ENCODE measurements at places on chromosomes 4 and X.

DNA sequence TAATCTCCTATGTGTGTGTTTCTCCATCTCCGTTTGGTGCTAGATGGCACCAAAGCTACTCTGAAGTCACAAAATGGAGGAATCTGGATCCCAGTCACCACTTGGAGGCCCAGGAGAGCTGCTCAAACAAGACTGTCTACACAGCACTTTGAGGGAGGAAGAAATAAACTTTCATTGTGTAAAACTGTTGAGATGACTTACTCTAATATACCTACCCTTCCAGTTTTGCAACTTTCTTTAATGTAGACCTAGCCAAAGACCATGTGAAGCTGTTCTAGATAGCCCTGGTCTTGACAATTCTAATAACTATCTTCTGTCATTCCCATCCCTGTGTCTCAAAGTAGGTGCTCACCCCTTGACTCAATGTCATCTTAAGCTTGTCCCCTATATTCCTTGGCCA lies 52.8 kb upstream of the TAB3 start:
- no peak for DNase-seq

DNA sequence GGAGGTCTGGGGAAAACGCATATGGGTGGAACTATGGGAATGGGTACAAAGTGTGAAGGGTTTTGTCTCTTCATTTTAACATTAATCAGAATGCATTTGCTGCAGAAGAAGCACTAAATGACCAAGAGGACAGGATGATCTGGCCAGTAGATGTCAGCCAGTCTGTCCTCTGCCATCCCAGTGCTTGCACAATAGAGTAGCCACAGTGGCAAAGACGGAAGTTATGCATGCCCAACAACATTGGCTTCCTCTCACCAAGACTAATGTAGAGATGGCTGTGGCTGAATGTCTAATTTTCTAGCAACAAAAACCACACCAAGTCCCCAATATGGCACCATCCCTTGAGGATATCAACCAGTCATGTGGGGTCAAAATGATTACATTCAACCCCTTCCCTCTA lies 45.0 kb upstream of the ARHGEF6 start:
- no peak for DNase-seq

- DNase-seq = no peak
These were observed 23.2 kb downstream of the PSAPL1 start for GRCh38 chr4:7411491-7411890.

- DNase-seq = no peak
These were observed 336.3 kb upstream of the PITX2 start for GRCh38 chr4:110959041-110959643.

DNA sequence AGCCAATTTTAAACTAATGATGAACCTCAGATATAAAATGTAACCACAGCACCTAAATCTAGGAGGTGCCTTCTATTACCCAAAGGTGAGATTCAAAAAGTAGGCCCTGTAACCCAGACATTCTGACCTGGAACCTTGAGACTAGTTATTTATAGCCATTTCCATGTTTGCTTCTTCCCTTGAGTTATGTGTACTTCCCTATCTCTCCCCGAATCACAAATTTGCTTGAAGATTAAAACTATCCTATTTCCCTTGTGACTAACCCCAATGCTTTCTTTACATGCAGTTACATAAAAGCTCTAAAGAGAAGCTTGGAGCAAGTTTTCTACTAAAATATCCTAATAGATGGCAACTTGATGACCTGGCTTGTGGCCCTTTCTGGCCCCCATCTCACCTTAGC lies 32.6 kb upstream of the S100G start:
- no peak for DNase-seq

DNA sequence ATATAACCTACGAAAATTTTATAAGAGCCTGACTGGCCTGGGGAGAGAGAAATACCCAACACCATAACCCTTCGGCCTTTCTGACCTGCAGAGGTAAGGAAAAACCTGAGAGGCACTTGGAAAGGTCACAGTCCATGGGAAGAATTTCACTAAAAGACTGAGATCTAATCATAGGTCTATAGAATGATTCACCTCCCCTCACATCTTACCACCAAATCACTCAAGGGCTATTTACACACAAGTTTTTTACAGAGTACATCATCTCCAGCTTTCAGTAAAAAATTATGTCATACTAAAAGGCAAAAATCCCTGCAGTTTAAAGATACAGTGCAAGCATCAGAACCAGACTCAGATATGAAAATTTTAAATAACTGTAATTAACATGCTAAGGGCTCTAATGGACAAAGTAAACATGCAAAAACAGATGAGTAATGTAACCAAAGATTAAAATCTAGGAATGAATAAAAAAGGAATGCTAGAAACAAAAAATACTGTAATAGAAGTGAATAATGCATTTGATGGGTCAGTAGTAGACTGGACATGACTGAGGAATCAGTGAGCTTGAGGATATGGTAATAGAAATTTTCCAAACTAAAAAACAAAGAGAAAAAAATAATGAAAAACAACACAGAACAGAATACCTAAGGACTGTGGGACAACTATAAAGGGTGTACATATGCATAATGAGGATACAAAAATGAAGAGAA lies 32.1 kb upstream of the SLC16A2 start:
- no peak for DNase-seq

DNA sequence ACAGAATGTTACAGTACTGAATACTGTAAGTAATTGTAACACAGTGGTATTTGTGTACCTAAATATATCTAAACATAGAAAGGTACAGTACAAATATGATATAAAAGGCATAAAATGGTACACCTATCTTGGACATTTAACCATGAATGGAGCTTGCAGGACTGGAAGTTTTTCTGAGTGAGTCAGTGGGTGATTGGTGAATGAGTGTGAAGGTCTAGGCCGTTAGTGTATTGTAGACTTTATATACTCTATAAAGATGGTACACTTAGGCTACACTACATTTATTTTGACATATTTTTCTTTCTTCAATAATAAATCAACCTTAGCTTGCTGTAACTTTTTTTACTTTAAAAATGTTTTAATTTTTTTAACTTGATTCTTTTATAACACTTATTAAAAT lies 422.5 kb upstream of the FSTL5 start:
- no peak for DNase-seq

GRCh38 chrX:13452283-13452682 lies 117.1 kb upstream of the EGFL6 start:
- no peak for DNase-seq

GRCh38 chr4:83604321-83604720 lies 68.4 kb downstream of the GPAT3 start:
- DNase-seq = no peak

GRCh38 chrX:14913241-14913640 lies 40.0 kb downstream of the MOSPD2 start:
- no peak for DNase-seq

DNA sequence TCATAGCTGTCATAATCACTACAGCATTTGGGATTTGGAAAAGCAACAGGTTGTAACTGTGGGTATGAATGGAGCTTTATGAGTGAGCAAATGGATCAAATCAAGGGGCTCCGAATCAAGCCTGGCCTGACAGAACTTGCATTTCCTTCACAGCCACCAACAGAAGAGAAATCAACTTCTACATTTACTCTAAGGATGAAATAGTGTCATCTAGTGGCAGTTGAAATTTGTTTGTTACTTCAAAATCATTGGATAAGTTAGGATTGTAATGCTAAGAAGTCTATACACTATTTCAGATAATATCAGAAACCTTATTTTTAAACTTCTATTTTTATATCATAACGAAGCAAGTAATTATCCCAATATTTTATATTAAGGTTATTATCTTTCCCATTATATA lies 10.7 kb upstream of the WDR17 start:
- no peak for DNase-seq

Measured in CD4-positive, alpha-beta T cell treated with Interleukin-6 for 4 hours (primary cell).